ENCODE measurements at places on chromosomes 1 and 21. TPM values are rescaled to one million over a fixed set of nuclear protein-coding genes. Genes with fewer than 3 reads are reported as not detected.

Gene PTPN7
- polyA plus RNA-seq, result 0.56 TPM

Gene AADACL4
- polyA plus RNA-seq, result 0.12 TPM

DNA sequence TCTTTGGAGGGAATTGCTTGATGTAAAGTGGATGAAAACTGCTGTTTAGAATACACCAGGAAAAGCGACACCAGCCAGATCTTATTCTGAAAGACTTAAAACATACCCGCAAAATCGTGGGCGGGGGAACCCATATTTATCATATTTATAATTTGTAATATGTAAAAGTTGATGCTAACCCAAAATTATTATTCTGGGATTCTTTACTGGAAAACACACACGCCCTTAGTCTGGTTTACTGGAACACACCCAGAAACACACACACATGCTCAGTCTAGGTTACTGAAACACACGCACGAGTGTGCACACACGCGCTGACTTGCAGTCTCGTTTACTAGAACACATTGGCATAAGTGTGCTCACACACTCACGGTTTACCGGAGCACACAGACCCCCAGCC lies 32.5 kb downstream of the ATP5PO start:
- DNase-seq, result peak; percentile 48

- peak; percentile 81 for DNase-seq
Measured at GRCh38 chr1:111199881-111200801, at the start of gene DENND2D. Gene DENND2D (minus strand): TSS chr1:111200646. CDS start chr1:111200459, 187 bp downstream.

GRCh38 chr1:89904219-89904980 lies 83.6 kb downstream of the LRRC8D start:
- peak; percentile 82 for DNase-seq

GRCh38 chr1:231943084-231943483 lies 316.5 kb downstream of the DISC1 start:
- no peak for DNase-seq

DNA sequence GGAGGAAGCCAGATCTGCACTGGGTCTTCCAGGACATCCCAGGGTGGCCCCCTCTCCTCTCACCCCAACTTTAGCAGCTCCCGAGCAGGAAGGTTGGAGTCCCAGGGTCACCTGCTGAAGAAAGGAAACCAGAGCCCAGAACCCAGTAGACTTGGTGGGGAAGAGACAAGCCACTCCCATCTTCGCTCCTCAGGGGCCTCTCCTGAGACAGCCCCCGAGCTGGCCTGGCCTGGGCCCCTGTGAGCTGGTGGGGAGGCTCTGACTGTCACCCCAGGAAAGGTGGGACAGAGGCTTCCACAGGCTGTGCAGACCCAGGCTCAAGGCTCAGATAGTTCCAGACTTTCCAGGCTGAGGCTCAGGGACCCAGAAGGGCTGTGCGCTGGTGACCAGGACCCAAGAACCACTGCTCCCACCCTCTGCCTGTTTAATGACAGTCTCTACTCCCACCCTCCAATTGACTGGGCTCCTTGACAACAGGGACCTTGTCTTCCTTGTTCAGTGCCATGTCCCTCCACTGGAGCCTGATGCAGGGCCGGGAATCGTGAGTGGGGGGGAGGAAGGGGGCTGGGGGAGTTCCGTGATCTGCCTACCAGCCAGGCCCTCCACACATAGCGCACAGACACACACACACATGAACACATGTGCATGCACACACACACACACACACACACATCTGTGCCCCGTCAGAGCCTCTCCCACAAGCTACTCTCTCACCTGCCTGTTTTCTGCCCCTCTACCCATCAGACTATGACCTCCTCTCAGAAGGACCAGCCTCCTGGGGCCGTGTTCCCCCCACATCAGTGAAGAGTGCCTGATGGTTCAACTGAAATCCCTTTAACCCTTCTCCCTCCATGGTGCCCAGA lies 401.2 kb downstream of the MATN1 start:
- DNase-seq, result no peak

GRCh38 chr1:30123896-30124295 lies 599.5 kb downstream of the MATN1 start:
- DNase-seq, result no peak

DNA sequence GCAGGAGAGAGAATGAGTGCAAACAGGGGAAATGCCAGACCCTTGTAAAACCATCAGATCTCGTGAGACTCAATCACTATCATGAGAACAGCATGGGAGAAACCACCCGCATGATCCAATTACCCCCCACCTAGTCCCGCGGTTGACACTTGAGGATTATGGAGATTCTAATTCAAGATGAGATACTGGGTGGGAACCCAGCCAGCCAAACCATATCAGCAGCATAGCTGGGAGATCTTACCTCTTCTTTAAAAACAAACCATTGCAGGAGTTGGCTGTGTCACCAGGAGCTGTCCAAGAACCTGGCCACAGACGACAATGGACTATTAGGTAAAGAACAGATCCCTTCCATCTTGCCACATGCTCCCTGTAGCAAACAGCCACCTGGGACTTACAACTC lies 422.7 kb downstream of the MATN1 start:
- no peak for DNase-seq

- DNase-seq, result no peak
Measured at GRCh38 chr1:22259551-22260282, 116.8 kb upstream of the WNT4 start.

DNA sequence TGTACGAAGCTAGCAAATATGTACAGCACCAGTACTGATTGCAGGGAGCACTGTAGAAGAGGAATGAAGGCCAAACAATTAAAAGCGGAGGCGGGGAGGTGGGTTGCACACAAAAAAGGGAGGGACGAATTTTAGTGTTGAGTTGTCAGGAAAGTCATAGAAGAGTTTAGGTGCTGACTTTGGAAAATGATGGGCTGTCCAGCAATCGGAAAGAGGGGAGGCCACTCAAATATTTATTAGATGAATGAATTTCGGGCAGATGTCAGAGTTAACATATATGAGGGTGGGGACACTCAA lies 537 bp upstream of the ANKRD13C start:
- DNase-seq, result no peak

Measured in muscle of leg (tissue), 16 donors.